Activated T-helper 1 cell treated with anti-CD3 and anti-CD28 coated beads, Interleukin-12 subunit alpha, Interleukin-12 subunit beta, Interleukin-2, Interleukin-4 antibody, amounts not matched to agents 30 ng/mL and 10 ng/mL and 1 ng/mL, durations not matched to agents 14 hours and 24 hours and 36 hours (primary cell): ENCODE measurements at places on chromosomes 6 and 20. TPM values are rescaled to one million over a fixed set of nuclear protein-coding genes. Genes with fewer than 3 reads are reported as not detected.

PLAGL2 gene
- 123 and 126 TPM in 2 replicates for total RNA-seq

SALL4 gene
- total RNA-seq: 0.54 and 1.0 TPM in 2 replicates

LTA gene
- 1,021 and 1,078 TPM in 2 replicates for total RNA-seq

CYP21A2 gene
- 0.34 and 0.36 TPM in 2 replicates for total RNA-seq

GJA10 gene
- not detected in 2 replicates for total RNA-seq

ADGRF5 gene
- total RNA-seq: not detected in 2 replicates

SLPI gene
- total RNA-seq: not detected in 2 replicates

RHAG gene
- not detected in 2 replicates for total RNA-seq

EGFL8 gene
- 8.3 and 9.1 TPM in 2 replicates for total RNA-seq

KHDC3L gene
- total RNA-seq: not detected in 2 replicates

AIF1 gene
- 55.5 and 61.5 TPM in 2 replicates for total RNA-seq

CDSN gene
- not detected in 2 replicates for total RNA-seq

PPT2 gene
- total RNA-seq: 12.4 and 17.1 TPM in 2 replicates

PKIB gene
- 0.44 TPM in 1 of 2 replicates, not detected in the other for total RNA-seq

CSNK2B gene
- 302 and 308 TPM in 2 replicates for total RNA-seq

UBE2C gene
- 114 and 118 TPM in 2 replicates for total RNA-seq

EPPIN gene
- total RNA-seq: not detected in 2 replicates

HAO1 gene
- total RNA-seq: not detected in 2 replicates

STX11 gene
- total RNA-seq: 24.2 and 24.7 TPM in 2 replicates

CLVS2 gene
- not detected in 2 replicates for total RNA-seq

DEFB119 gene
- not detected in 2 replicates for total RNA-seq

SSTR4 gene
- total RNA-seq: not detected in 2 replicates

SIRPA gene
- not detected in 2 replicates for total RNA-seq

OPRM1 gene
- not detected in 2 replicates for total RNA-seq

RPP21 gene
- total RNA-seq: 54.2 and 62.8 TPM in 2 replicates

AIG1 gene
- 2.1 and 2.6 TPM in 2 replicates for total RNA-seq

C6orf141 gene
- total RNA-seq: not detected in 2 replicates

TSBP1 gene
- total RNA-seq: not detected in 2 replicates

C20orf202 gene
- not detected in 2 replicates for total RNA-seq

SAMD5 gene
- total RNA-seq: 0.05 TPM in 1 of 2 replicates, not detected in the other

TRAPPC3L gene
- not detected in 2 replicates for total RNA-seq

ENPP5 gene
- total RNA-seq: not detected in 2 replicates

MUC21 gene
- not detected in 2 replicates for total RNA-seq

RAB32 gene
- total RNA-seq: 1.1 and 1.3 TPM in 2 replicates

ARMC12 gene
- 0.24 and 0.41 TPM in 2 replicates for total RNA-seq

BPIFB1 gene
- not detected in 2 replicates for total RNA-seq

RIPOR2 gene
- 30.8 and 31.1 TPM in 2 replicates for total RNA-seq

ADA gene
- total RNA-seq: 45.1 and 45.5 TPM in 2 replicates

MCCD1 gene
- not detected in 2 replicates for total RNA-seq

PNPLA1 gene
- not detected in 2 replicates for total RNA-seq

MYO6 gene
- 0.37 and 0.83 TPM in 2 replicates for total RNA-seq

RFX6 gene
- not detected in 2 replicates for total RNA-seq

SLC35B3 gene
- 6.4 and 6.5 TPM in 2 replicates for total RNA-seq

OPRL1 gene
- 0.16 and 0.20 TPM in 2 replicates for total RNA-seq

DPPA5 gene
- total RNA-seq: not detected in 2 replicates
